ENCODE measurements at places on chromosomes 7 and 10.
A peak's percentile ranks its signal among the peaks of the same experiment; 100 is the strongest.

DNA sequence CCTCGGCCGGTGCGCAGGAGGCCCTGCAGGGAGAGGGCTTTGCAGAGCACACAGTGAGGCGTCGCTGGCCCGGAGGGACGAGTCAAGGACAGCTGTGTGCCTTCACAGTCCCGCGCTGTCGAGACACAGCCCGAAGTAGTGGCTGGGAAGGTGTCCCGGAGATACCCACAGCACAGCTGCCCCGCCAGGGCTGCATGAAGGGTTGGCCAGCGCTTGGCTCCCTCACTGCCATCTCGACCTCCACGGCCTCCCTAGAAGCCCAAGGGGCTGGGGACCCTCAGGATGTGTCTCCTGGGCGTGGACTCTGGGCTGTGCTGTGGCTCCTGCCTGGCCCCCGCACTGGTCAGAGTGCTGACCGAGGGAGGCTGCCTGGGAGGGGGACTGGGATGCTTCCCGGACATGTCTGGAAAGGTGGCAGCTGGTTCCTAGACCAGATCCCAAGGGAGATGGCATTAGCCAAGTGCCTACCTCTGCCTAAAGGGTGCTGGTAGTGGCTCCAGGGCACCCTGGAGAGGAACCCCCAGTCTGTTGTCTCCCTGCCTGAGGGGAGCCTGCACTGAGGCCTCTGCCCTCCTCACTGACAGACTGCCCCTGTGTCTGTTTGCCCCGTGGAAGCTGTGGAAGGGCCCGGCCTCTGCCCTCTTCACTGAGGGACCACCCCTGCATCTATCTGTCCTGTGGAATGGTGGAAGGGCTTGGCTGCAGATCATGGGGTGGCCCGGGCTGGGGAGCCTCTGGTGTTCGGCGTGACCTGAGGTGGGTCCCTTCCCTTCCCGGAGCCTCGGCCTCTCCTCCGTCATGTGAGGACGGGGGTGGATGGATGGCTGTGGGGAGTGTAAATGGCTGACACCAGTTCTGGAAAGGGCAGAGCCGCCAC is 5.8 kb downstream of the ELFN1 start:
- DNase-seq: no peak

GRCh38 chr10:117544004-117544701 is 1.6 kb downstream of the EMX2 start:
- DNase-seq: no peak

- DNase-seq: no peak
Observed at GRCh38 chr10:14050598-14050997, 280.1 kb downstream of the FRMD4A start.

GRCh38 chr7:46301677-46302076 is 380.6 kb upstream of the IGFBP3 start:
- no peak for DNase-seq

DNA sequence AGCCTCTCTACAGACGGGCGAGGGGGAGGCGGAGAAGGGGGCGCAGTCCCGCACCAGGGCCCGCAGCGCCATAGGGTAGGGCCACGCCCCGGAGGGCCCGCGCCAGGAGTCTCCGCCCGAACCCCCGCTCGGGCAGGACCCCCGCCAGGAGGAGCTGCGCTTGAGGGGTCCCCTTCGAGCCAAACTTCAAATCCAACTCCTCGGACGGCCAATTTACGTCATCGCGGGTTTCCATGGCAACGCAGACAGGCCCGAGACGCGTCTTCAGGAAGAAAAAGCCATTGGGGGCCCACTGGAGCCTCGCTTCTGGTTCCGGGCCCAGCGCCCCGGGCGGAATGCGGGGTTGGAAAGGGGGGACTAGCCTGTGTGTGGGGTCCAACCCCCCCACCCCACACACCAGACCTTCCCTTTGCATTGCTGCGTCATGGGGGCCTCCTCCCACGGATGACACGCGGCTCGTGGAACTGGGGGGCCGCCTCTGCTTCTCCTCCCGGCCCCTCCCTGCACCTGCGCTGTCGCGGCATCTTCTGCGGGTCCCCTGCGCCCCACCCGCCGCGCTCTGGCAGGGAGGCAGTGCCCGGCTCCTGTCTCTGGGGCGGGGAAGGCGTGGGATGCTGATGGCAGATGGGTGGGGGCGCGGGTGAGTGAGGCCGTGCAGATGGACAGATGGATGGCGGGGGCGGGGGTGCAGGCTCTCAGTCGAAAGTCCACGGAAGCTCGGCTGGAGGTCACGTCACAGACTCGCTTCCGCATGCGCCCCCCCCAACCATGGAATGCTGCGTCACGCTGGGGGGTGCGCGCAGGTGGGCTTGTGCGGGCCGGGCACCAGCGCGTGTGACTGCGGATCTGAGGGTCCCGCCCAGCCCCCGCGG is 1.2 kb downstream of the CALY start:
- peak; percentile 45 for DNase-seq

DNA sequence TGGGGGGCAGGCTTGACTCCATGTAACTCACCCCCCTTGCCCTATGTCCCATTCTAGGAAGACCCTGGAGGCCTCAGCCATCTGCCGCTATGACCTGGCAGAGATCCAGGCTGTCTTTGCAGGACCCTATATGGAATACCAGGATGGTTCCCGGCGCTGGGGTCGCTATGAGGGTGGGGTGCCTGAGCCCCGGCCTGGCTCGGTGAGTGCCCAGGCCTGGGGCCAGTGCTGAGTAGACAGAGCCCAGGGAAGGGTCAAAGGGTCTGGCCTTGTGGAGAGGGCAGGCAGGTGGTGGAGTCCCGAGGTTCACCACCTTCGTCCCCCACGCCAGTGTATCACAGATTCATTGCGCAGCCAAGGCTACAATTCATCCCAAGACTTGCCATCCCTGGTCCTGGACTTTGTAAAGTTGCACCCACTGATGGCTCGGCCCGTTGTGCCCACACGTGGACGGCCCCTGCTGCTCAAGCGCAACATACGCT is 7.5 kb downstream of the MRPL43 start:
- DNase-seq: no peak

DNA sequence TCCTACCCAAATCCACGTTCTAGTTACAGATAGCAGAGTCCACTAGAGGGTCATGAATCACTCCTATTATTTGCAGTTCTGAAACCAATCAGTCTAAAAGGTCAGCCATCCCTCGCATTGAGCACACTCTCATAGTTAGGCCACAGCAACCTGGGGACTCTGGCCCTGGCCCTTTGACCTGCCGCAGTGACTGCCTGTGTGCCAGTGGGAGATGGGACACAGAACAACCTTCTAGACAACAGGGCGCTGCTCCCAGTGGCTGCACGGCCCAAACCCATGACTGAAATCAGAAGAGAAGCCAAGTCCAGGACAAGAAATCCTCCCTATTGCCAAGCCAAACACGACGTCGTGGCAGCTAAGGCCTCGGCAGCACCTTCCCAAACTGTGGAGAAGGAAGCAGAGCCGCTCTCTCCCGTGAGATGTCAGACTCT is 158.5 kb downstream of the HERPUD2 start:
- DNase-seq: no peak

- no peak for DNase-seq
Observed at GRCh38 chr7:128963327-128963757, 25.6 kb downstream of the IRF5 start.
